Fibroblast of mammary gland (primary cell): ENCODE measurements at places on chromosomes 16 and 17.

DNA sequence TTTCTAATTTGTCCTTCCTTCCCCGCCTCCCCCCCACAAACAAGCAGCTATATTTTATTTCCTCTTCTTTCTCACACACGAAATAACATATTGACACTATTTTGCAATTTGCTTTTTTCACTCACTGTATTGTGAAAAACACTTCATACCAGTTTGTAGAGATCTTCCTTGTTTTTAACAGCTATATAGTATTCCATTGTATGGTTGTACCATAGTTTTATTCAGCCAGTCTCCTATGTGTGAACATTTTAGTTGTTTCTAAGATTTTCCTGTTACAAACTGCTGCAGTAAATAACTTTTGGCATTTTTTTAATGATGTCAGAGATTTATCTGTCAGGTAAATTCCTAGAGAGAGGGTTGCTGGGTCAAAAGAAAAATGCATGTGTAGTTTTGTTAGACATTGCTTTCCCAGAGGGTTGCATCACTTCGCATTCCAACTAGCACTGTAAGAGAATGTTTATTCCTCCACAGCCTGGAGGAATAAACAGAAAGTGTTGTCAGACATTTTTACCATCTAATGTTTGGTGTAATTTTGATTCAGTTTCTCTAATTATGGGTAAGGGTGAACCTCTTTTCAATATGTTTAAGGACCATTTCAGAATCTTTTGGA lies 101.2 kb downstream of the MRTFB start:
- DNase-seq: peak; percentile 61

- DNase-seq: no peak
Measured at GRCh38 chr16:50255538-50255937, 10.8 kb upstream of the ADCY7 start.

DNA sequence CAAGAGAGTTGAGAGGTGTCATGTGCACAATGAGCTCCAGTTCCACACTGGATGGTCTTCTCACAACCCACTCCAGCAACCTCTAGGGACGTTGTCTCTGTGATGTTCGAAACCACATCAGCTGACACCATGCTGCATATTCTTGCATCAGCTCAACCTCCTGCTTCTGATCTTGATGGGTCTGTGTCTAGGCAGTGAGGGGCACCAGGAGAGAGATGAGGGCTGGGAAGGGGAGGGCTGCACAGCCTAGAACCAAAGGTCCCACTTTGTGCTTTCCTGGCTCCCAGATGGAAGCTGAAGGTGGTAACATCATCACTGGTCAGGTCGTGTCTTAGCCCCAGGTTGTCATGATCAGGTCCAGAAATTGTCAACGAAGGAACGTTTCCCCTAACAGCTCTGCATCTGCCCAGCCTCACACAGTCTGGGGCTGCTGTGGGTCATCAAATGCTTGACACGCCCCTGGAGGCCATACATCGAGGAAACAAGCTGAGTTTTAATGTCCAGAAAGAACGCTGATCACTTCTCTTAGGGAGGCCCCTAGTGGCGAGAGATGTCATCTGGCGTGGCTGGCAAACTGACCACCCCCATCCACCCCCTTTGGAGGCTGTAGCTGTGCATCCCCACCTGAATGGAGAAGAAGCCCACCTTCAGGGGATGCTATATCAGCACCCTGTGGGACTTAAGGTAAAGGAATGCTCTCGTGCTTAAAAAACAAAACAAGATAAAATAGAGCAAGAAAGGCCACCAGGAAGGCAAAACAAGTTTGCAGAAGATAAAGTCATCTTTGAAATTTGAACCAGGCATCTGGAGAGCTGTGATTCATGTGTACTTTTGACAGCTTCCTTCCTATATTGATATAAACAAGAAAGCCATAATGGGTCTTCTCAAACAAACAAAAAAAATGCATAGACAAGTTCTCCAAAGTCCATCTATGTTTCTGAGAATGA lies 58.3 kb downstream of the WIPI1 start:
- DNase-seq: peak; percentile 86

GRCh38 chr16:15906439-15906838 lies 18.0 kb upstream of the CEP20 start:
- no peak for DNase-seq

DNA sequence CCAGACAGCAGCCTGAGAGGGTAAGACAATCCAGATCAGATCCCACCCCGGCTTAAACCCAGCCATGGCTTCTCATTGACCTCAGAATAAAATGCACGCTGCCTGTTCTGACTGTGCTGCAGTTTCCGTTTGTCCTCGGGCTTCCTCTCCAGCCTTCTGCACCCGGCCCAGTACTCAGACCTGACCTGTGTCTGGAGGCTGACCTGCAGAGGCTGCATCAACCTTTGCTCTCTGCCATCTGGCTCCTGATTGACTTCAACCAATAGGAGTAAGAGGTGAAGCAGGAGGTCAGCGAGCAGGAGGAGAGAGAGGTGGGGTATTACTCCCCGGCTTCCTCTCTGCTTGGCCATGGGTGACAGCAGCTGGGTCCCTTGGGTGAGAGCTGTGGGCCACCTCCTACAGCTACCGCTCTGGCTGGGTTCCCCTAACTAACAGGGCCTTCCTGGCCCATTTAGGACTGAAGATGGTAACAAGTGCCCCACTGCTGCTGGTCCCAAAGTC lies 46.7 kb downstream of the C16orf82 start:
- DNase-seq: no peak

DNA sequence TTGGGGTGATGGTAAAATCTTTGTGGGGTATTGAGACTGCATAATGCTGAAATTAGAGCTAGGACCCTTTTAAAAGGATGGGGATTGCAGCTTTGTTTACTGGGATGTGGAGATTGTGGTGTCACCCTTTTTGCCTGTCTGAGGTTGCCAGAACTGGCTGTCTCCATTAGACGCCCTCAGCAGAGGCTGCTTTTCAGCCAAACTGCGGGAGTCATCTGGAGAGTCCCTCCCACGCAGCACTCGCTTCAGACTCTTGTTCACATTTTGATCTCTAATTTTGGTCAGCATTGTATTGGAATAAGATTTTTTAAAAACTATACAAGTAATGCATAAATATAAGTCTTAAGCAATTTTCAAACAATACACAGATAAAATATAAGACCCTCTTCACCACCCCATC lies 27.9 kb upstream of the JPT2 start:
- peak; percentile 48 for DNase-seq

- DNase-seq: no peak
Measured at GRCh38 chr17:36858119-36859002, 78.9 kb upstream of the LHX1 start.

DNA sequence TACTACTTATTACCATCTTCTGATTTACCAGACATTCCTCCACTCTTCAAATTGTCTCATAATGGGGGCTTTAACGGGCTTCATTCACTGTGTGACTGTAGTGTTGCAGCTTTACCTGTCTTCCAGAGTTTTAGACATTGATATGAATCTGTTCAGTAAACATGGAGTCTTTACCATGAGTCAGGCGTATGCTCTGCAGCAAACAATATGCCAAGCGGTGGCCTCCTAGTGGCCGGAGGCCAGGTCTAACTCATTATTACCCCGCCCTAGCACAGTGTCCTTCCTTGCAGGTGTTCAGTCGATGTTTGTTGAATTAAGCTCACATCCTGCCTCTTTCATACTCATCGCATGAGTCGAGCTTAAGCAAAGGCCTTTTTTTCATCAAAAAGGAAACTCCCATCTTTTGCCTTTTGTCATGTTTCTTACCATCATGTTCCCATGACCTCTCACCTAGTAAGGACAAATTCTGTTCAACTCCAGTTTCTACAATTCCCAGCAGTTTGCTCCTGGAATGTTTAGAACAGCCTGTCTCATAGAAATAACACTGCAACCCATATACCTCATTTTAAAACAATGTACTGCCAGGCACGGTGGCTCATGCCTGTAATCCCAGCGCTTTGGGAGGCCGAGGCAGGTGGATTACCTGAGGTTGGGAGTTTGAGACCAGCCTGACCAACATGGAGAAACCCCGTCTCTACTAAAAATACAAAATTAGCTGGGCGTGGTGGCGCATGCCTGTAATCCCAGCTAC lies 39.4 kb downstream of the TUBD1 start:
- peak; percentile 96 for DNase-seq

GRCh38 chr16:83915081-83915480 lies 16.2 kb downstream of the MLYCD start:
- DNase-seq: no peak

DNA sequence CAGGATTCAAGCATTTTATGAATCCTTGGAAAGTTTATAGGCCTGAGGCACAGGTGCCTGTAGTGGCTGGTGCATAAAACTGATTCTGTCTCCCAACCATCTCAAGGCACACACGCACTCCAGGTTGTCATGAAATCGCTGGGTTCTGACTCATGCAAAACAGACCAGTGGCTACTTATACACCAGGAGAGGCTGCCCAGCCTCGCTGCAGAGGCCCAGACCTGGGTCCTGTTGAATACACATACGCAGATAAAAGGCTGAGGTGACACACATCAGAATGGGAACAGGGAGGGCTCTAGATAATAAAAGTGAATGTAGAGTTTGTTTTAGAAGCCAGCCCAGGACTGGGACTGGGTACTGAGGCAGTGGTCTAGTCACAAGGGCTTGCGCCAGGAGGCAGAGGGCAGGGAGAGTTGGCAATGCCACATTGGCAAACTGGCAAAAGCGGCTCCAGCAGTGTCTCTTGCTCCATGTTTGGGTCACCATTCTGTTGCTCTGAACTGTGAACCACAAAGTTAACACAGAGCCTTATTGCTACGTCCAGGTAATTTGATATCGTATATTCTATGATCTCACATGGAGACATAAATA lies 13.6 kb downstream of the OR1D5 start:
- peak; percentile 25 for DNase-seq

GRCh38 chr17:15999974-16000827 lies 577 bp downstream of the TTC19 start:
- DNase-seq: peak; percentile 33

DNA sequence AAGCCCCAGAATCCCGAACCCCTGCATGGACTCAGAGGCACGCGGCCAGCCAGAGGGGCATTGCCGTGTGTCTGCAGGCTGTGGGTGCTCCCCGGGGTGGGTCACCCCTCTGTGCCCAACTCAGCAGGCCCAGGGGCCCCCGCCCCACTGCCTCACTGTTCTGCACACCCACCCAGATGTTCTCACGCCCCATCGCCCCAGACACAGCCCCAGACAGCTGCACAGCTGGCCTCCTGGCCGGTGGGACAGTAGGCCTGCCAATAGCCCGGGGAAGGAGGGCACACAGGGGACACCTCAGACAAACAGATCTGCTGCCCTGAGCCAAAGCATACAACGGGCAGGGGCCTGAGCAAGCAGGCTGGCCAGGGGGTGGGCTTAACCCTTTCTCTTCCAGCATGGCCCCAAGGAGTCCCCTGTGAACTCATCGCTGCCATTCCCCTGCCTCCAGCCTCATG lies 27.6 kb upstream of the NXPH3 start:
- no peak for DNase-seq

- DNase-seq: no peak
Measured at GRCh38 chr17:19716108-19717030, at the start of gene SLC47A2. Gene SLC47A2, minus strand, starts transcription at chr17:19716584. Its CDS starts 29 bp downstream, at chr17:19716555.

DNA sequence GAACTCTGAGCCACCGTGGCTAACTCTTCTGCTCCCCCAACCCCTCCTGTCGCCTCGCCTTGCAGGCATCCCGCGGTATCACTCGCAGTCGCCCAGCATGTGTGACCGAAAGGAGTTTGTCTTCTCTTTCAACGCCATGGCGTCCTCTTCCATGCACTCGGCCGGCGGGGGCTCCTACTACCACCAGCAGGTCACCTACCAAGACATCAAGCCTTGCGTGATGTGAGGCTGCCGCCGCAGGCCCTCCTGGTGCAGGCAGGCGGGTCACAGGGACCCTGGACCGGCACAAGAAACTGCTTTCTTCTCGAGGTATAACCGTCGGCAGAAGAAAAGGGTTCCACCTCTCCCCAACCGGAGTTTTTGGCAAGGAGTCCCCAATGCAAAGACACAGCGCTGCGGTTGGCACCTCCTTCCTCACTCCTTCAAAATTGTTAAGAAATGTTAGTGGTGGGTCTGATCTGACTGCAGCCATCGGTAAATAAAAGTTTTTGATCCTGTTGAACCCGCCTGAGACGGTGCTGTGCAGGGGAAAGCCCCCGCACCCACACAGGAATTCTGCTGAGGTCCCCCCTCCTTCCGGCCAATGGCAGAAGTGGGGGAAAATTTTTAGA lies 2.6 kb downstream of the FOXF1 start:
- no peak for DNase-seq

DNA sequence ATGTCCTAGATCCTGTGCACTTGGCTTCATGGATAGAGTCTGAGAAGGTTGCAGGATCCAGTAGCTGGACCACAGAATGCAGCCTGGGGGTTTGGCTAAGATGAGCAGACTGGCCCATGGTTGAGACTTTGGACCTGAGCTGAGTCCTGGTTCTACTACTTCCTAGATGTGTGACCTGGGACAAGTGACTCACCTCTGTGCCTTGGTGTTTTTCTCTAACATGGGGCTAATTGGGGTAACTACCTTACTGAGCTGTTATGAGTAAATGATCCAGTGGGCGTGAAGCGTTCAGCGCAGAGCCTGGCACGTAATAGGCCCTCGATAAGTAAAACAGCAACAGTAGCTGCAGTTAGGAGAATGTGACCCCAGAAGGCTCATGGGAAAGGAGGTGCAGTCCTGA lies 38.8 kb downstream of the SNX20 start:
- DNase-seq: no peak

GRCh38 chr17:18324140-18325050 lies 9.3 kb downstream of the SMCR8 start:
- DNase-seq: peak; percentile 11

GRCh38 chr16:67412294-67412693 lies 4.0 kb downstream of the ZDHHC1 start:
- DNase-seq: no peak

- peak; percentile 66 for DNase-seq
Measured at GRCh38 chr17:7354262-7354843, 603 bp upstream of the TMEM95 start.

GRCh38 chr17:51029568-51030463 lies 90.9 kb downstream of the SPAG9 start:
- DNase-seq: peak; percentile 61

- no peak for DNase-seq
Measured at GRCh38 chr17:72079700-72080099, 41.1 kb upstream of the SOX9 start.

GRCh38 chr17:50605429-50605828 lies 29.3 kb upstream of the ABCC3 start:
- DNase-seq: peak; percentile 70

GRCh38 chr16:82880346-82880745 lies 253.6 kb downstream of the CDH13 start:
- no peak for DNase-seq

DNA sequence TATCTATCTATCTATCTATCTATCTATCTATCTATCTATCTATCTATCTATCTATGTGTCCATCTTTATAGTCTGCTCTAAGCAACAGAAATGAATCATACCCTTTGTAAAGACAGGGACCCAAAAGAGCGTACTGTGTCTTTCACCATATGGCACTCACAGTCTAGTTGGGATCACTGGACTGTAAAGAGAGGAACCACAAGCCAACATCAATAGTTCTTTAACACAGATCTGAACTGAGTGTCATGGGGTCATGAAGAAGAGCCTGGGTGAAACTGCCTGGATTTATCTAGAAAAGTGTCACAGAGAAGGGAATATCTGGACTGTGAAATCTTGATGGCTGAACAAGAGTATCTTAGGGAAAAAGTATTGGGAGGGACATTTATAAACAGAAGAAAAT lies 619.1 kb upstream of the SOX9 start:
- DNase-seq: no peak
